ENCODE measurements at places on chromosomes 11 and 22.

GRCh38 chr11:134571301-134571700, 159.3 kb upstream of the B3GAT1 start:
- no peak for DNase-seq

- no peak for DNase-seq
Observed at GRCh38 chr11:2551131-2551530, 106.3 kb downstream of the KCNQ1 start.

DNA sequence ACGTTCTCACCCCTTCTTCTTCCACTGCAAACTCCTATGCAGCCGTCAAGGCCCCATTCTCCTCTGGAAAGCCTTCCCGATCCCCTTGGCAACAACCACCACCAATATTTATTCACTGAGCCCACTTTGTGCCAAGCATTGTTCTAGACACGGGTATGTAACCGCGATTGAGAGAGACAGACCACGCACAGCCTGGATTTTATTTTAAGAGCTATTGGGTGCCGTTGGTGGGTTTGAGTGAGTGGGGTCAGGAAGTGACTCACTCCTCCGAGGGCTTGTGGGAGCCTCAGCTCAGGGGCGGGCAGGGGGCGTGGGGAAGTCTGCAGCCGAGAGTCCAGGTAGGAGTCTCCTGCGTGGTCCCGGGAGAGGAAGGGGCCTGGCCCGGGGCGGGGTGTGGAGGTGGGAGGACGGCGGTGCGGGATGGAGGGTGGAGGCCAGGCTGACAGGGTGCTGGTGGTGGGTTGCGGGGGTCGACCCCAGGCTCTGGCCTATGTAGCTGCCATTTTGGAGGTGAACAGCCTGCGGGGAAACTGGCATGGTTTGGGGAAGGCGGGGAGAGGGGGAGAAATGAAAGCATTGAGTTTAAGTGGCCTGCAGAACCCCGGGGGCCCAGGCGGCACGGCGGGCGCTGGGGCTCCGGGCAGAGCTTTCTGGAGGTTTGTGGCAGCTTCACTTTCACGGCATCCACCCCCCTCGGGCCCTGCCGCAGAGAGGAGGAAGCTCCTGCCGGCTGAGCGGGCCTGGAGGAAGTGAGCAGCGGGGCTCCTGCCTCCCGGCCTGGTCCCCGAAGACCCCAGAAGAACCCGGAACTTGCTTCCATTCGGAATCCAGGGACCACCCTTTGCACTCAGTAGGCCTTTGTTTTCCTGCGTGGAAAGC, 547 bp downstream of the PARVG start:
- peak; percentile 62 for DNase-seq

GRCh38 chr11:2950825-2951224, 21.6 kb upstream of the PHLDA2 start:
- no peak for DNase-seq

- DNase-seq = no peak
Observed at GRCh38 chr11:106172386-106172991, 95.0 kb downstream of the AASDHPPT start.

DNA sequence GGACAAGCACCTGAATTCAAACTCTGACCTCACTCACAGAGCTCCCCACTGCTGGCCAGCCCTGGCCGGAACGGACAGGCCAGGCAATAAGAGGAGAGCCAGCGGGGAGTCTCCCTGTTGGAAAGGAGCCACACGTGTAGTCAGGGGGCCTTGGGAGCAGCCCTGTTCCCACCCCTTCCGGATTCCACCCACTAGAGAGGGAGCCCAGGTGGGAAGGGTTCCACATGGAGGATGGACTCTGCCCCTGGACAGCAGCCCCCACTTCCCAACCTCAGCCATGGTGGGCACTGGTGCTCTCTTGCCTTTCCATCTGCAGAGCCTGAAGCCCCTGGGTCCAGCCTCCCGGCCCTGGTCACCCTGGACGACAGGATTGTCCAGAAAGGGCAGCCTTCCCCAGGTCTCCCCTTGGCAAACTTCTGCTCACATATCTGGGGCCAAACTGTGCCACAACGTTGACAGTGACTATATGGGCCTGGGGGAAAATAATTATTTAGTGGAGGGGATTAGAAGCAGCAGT, 7.5 kb upstream of the APOBEC3A start:
- DNase-seq = peak; percentile 7

DNA sequence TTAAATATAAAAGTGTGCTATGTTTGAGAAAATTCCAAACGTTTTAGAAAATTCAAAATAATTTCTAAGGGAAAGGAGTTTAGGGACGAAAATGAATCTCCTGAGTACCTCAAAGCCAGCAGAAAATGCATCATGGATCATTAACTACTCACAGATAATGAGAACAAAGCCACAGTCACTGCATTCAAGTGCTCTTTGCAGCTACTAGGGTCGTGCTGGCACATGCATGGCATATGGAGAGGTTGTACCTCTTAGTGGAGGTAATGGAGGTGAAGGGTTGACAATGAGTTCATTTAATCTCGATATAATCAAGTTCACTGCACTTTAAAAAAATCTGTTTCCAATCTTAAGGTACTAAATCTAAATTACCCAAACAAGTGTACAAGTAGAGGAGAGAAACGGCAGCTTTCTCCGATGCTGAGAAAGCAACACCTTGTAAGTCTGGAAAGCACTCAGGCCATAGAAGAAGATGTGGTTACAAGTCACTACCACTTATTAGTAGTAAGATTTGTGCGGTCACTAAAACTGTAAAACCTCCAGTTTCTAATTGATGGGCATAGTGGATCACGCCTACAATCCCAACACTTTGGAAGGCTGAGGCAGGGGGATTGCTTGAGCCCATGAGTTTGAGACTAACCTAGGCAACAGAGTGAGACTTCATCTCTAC, 261.1 kb upstream of the ANO3 start:
- no peak for DNase-seq
